ENCODE measurements at places on chromosomes 2 and 18. TPM values are rescaled to one million over a fixed set of nuclear protein-coding genes. Genes with fewer than 3 reads are reported as not detected.

DNA sequence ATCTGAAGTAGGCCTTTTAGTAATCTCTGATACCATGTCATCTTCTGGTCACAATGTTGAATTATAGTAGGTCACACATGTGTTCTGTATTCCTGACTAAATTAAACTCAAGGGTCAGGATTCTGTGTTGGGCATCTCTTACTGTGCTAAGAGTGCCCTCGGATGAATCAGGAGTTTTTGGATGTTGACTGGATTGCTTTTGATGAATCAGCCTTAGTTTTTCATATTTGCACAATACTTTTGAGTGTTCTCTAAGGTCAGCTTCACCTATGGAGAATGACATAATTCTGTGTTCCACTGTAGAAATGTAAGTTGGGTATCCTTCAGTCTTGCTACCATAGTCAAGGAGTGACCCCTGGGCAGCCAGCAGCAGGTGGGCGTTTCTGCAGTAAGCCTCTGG, 190.1 kb downstream of the PTPRM start:
- H3K4me3 ChIP-seq, result no peak overlapping the region

DNA sequence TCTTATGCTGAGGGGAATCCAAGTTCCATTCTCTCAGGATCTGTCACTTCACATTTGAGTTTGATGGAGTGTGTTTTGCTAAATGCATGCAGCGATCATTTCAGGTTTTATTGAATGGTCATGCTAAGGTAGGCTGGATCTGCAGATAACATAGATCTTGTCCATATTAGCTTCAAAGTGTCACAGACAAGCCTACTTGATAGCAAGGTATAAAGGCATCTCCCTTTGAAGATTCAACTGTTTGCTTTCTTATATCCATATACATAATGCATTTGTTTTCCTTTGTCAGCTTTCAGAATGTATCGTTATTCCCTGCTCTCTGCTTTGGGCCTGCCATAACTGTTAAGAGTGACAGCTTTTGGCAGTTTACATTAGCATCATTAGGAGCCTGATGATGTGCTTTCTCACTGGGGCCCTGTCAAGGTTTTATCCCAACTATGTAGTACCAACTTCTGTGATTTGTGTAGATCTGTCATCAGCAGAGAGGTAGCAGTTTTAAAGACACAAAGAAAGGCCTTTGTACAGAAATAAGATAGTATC, 604.3 kb upstream of the CDH7 start:
- H3K4me3 ChIP-seq, result no peak overlapping the region
- no peak for DNase-seq
- H3K36me3 ChIP-seq, result no peaks in the 10 kb centered on the region
- no peaks in the 10 kb centered on the region for H3K27me3 ChIP-seq
- H3K4me1 ChIP-seq, result no peaks in the 10 kb centered on the region
- H3K27ac ChIP-seq, result no peak overlapping the region

- no peaks in the 10 kb centered on the region for H3K27me3 ChIP-seq
- no peaks in the 10 kb centered on the region for H3K36me3 ChIP-seq
- no peak for DNase-seq
- H3K27ac ChIP-seq, result no peak overlapping the region
Observed at GRCh38 chr18:57674891-57675290, 53.3 kb upstream of the NARS1 start.

DNA sequence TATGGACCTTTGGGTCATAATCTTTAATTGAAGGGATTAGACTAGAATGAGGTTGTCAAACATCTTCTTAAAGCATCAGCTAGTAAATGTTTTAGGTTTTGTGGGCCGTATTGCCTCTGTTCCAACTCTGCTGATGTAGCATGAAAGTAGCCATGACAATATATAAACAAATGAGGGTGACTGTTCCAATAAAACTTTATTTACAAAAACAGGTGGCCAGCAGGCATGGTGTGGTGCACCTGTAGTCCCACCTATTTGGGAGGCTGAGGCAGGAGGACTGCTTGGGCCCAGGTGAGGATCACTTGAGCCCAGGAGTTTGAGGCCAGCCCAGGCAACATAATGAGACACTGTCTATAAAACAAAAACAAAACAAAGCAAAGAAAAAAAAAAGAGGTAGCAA, 18.4 kb downstream of the LIPG start:
- DNase-seq, result no peak
- H3K27me3 ChIP-seq, result no peaks in the 10 kb centered on the region
- no peaks in the 10 kb centered on the region for H3K36me3 ChIP-seq
- H3K27ac ChIP-seq, result no peak overlapping the region
- no peaks in the 10 kb centered on the region for H3K4me1 ChIP-seq

GRCh38 chr18:24735624-24736231, 275.3 kb downstream of the HRH4 start:
- no peaks in the 10 kb centered on the region for H3K36me3 ChIP-seq
- H3K4me1 ChIP-seq, result no peaks in the 10 kb centered on the region
- H3K4me3 ChIP-seq, result no peak overlapping the region
- H3K27ac ChIP-seq, result no peak overlapping the region

DNA sequence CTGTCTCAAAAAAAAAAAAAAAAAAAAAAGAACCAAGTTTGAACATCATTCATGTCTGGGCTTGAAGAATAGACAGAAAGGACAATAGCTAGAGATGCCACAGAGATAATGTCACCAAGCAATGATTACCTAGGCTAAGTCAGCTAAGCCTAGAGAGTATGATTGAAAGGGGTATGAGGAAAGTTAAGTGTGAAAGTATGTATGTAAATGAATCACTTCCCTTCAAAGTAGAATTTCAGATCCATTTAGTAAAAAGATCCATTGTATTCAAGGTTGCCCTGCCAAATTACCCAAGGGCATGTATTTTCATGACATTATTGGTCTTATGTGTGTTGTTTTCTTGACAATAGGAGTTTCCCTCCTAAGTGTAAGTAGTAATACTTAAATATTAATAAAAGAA, 34.1 kb upstream of the SLC39A10 start:
- H3K27ac ChIP-seq, result no peak overlapping the region
- no peak overlapping the region for H3K4me3 ChIP-seq
- DNase-seq, result no peak
- no peaks in the 10 kb centered on the region for H3K27me3 ChIP-seq

DNA sequence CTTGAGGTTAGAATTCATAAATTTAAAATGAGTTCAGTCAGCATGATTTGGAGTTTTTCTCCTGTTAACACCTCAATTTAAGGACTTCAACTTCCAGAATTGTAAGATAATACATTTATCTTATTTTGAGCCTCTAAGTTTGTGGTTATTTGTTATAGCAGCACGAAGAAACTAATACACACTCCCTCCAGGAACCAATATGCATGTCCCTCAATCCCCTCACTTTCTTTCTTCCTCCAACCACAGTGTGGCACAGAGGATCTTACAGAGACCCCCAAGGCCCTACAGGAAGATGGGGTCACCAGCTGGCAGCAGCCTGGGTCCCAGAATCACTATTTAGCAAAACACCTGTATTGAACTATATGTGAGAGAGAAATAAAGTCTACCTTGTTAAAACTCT, 242.0 kb downstream of the RAD51AP2 start:
- no peak overlapping the region for H3K27ac ChIP-seq
- no peak for DNase-seq
- H3K4me3 ChIP-seq, result no peak overlapping the region

GRCh38 chr2:27914041-27914804, 23.7 kb downstream of the BABAM2 start:
- H3K4me1 ChIP-seq, result no peaks in the 10 kb centered on the region
- H3K36me3 ChIP-seq, result no peaks in the 10 kb centered on the region
- no peak overlapping the region for H3K4me3 ChIP-seq
- no peaks in the 10 kb centered on the region for H3K27me3 ChIP-seq
- no peak overlapping the region for H3K27ac ChIP-seq

Gene NAT8
- polyA plus RNA-seq, result not detected

Gene TWSG1
- 4.9 TPM for polyA plus RNA-seq

Gene MEP1B
- polyA plus RNA-seq, result 0.12 TPM
